ENCODE measurements at places on chromosomes 5 and 9. TPM values are rescaled to one million over a fixed set of nuclear protein-coding genes. Genes with fewer than 3 reads are reported as not detected.

SGCD gene
- total RNA-seq, result 0.08 TPM

ZFP2 gene
- total RNA-seq, result 0.61 TPM

LCN9 gene
- not detected for total RNA-seq

LECT2 gene
- not detected for total RNA-seq

SPINK7 gene
- total RNA-seq, result not detected

C9orf50 gene
- not detected for total RNA-seq

INSYN2B gene
- not detected for total RNA-seq

ADAMTS19 gene
- not detected for total RNA-seq

EIF4E1B gene
- total RNA-seq, result not detected

IL7R gene
- 82.5 TPM for total RNA-seq

FAM200C gene
- 1.0 TPM for total RNA-seq

Data from activated CD8-positive, alpha-beta memory T cell treated with anti-CD3 and anti-CD28 coated beads for 36 hours (primary cell).